Cerebellum (tissue), 4 donors: ENCODE measurements at places on chromosomes 4 and X. TPM values are rescaled to one million over a fixed set of nuclear protein-coding genes. Genes with fewer than 3 reads are reported as not detected.

Gene REELD1
- total RNA-seq: not detected

Gene APELA
- 0.09 TPM for total RNA-seq

Gene SYNPO2
- total RNA-seq: 8.8 TPM

DNA sequence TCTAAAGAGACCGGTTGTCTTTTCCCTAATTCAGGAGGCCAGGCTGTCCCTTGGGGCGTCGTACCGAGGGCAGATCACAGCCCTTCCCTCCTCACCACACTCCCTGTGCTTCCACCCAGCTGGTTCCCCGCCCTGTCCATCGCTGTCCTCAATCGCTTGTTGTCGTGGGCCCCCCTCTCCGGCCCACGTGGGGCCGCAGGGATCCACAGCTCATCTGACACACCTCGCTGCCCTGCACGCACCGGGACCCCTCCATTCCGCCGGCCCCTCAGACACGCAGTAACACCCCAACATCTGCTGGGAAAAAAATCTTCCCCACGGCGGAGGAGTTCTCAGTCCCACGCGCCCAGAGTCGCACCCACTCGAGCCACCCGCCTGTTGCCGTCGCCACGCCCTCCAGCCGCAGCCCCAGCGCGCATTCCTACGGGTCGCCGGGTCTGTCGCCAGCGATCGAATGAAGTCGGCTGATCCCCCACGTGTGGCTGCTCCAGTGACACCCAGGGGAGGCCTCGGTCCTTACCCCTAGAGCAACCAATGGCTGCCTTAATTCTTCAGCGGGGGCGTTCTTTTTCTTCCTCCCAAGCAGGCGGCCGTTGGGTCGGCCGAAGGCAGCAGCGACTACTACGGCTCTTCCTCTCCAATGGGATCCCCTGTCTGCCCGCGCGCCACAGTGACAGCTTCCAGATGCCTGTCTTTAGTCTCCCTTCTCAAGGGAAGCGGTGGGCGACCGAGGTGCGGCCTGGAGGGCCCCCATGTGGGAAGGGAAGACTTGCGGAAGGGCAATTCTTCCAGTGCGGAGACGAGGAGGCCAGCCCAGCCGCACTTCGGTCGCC lies 893 bp upstream of the SEPTIN11 start:
- peak; percentile 65 for DNase-seq

GRCh38 chrX:68424719-68425118 lies 8.6 kb downstream of the OPHN1 start:
- DNase-seq: no peak

GRCh38 chr4:173019664-173020063 lies 148.9 kb upstream of the GALNT7 start:
- no peak for DNase-seq

DNA sequence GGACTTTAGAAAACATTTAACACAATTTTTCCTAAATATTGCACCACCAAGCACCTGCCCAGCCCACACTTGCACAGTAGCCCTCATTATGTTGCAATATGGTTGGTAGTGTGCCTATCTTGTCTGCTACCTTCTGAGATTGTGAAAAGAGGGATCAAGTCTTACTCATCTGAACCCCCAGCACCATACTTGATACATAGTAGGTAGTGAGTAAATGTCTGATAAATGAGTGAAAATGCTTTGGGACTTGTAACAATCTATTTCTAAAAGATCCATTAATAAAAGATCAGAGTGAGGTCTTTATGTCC lies 118.4 kb upstream of the MED14 start:
- no peak for DNase-seq

- DNase-seq: no peak
These were observed 104.1 kb upstream of the CASK start for GRCh38 chrX:42027367-42028000.

DNA sequence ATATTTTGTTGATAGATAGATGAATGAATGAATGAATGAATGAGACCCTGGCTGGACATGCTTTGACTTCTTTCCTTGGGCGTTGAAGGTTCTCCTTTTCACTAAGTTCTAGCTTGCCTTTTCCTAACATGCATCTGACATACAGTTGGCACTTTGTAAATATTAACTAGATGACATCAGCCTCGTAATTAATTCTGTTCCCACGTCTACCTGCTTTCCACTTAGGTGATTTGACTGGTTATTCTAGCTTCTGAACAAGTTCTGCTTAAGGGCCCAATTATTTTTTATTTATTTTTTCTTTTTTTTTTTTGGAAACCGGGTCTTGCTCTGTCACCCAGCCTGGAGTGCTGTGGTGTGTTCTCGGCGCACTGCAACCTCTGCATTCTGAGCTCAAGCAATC lies 13.9 kb upstream of the RASL11B start:
- DNase-seq: no peak

DNA sequence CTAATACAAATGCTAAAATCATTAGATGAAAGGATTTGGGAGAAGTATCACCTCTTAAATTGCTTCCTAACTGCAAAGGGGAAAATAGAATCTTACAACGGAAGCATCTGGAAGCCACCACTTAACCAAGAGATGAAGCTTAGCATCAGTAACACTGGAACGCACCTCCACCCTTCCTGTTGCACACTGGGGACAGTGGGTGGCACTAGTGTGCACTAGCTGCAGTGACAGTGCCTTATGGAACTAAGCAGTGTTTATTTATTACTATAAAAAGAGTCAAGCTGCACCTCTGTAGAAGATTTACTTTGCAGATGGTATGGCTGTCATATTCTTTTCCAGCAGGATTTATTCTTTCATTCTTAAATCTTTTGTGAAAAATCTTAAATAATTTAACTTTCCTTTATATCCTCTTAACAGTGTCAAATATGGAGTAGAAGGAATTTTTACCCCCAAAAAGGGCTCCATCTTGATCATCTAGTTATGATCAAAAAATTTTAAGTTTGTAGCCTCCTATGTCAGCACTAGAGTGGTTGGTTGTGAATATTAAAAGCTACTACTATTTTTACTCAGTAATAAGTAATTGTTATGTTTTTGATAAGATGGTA lies 76.7 kb downstream of the SCD5 start:
- DNase-seq: peak; percentile 27

DNA sequence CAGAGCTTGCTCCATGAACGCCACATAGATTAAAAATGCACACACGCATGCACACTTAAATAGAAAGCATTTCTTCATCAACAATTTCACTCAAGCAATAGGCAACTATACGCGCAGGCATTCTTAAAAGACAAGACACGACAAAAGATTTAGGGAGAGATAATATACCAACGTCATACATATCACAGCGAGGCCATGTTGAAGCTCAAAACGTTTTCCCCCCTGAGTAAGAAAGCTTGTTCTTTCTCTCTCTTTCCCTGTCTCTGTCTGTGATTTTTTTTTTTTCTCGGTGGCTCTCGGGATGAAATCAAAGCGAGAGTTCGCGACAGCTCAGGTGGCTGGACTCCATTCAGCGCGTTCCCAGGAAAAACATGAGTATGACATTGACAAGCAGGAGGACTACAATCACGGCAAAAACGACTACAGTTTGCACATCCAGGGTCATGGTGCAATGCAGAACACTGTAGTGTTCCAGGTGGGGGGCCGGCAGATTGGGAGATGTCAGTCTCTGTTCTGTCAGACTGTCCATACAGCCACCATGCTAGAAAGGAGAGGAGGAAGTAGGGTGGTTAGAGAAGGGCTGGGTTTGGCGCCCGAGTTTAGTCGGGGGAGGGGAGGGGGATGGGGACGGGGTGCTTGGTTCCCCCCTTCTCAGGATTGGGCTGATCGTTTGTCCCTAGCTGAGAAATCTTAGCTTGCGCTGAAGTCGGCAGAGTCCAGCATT lies 30.7 kb downstream of the ARHGEF9 start:
- DNase-seq: no peak
